ENCODE measurements at places on chromosomes 7 and 10.

- DNase-seq: no peak
Measured at GRCh38 chr10:28558186-28558585, 25.3 kb downstream of the WAC start.

GRCh38 chr10:24894309-24894708 is 58.1 kb downstream of the PRTFDC1 start:
- DNase-seq: no peak

- peak; percentile 25 for DNase-seq
Measured at GRCh38 chr10:100997360-100998182, 2.0 kb upstream of the LZTS2 start.

GRCh38 chr10:30553626-30554439 is 75.7 kb downstream of the LYZL2 start:
- no peak for DNase-seq

DNA sequence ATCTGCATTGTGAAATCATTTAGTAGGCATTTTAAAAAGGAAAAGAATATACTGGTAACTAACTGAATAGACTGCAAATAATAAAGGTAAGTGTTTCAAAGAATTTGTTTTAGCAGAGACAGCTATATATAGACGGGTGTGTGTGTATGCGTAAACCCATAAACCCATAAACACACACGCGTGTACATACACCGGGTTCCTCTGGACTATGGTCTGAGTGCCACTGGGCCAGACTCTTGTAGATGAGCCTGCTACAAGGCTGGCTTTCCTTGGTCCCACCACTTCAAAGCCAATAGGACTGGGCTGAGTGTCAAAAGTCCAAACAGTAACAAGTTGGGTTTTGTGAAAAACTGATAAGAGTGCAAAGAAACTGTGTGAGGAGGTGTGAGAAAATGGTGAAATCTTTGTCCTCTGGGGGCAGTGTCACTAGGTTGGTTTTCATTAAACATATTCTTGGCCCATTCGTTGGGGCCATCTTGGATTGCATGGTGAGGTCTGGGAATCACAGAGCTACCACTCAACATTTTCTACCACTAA is 39.8 kb downstream of the GNA12 start:
- no peak for DNase-seq

GRCh38 chr10:104252368-104252767 is 2.3 kb upstream of the GSTO1 start:
- no peak for DNase-seq

GRCh38 chr7:55572378-55573233 is at the start of gene VOPP1:
TSS of gene VOPP1 (minus strand) at chr7:55572502. CDS start at chr7:55572324, 178 bp downstream.
- peak; percentile 27 for DNase-seq

DNA sequence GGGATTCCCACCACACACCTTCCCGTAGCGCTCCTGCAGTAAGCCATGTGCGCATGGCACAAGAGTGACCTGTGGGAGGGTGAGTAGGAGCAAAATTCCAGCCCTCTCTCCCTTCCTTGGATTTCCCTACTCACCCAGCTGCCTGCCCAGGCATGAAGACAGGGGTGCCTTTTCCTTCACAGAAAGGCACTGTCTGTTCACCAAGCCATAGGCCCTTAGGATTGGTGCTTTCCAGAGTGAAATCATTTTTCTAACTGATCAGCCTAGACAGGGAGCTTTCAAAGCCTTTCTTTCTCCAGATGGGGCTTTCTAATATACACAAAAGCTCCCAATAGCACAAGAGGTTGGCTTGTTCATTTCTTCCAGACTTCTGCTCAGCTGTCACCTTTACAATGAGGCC is 79.7 kb downstream of the CTTNBP2 start:
- DNase-seq: no peak

GRCh38 chr10:65793738-65794425 is 1132.0 kb upstream of the LRRTM3 start:
- no peak for DNase-seq

DNA sequence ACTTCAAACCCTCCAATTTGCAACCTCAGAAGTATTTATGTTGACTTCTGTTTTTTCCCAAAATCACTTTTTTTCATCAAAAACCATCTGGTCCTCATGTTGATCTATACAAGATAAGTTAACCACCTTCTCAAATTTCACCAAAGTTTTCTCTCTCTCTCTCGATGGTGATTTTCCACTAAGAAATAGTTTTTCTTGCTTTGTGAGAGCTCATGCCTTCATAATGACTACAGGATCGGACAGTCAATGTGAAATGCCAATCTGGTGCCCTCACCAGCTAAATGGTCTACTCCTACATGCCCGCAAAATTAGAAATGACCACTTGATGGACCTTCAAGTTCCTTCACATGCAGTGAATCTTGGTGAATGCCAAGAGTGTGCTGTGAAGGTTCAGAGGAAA is 40.4 kb downstream of the CNNM1 start:
- DNase-seq: no peak

GRCh38 chr10:70115948-70116682 is 16.5 kb downstream of the AIFM2 start:
- DNase-seq: peak; percentile 27

DNA sequence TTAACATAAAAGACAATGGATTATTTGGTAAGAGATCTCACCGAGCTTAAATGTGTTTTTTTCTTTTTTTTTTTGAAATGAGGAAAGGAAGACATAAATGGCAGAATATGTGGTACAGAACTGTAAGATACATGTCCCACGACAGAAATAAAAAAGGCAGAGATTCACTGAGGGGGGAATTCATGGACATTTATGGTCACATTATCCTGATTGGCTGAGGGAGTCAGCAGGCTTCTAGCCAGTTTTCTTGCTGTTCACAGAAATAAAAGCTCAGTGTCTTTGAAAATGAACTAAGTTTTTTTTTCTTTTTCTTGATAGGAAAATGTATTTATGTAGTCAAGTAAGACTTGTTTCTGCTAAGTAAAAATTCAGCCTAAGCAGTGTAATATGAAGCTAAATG is 8.2 kb upstream of the FAS start:
- DNase-seq: no peak

- DNase-seq: no peak
Measured at GRCh38 chr10:79274279-79275104, 72.8 kb upstream of the PPIF start.

- no peak for DNase-seq
Measured at GRCh38 chr10:73094986-73095480, 1.6 kb downstream of the P4HA1 start.

- DNase-seq: no peak
Measured at GRCh38 chr10:129848696-129849451, 115.2 kb downstream of the EBF3 start.

GRCh38 chr10:96964131-96964530 is 132.0 kb downstream of the LCOR start:
- no peak for DNase-seq

GRCh38 chr10:36725581-36726520 is 399.5 kb upstream of the ANKRD30A start:
- DNase-seq: no peak

GRCh38 chr7:105707967-105708762 is 126.9 kb upstream of the EFCAB10 start:
- DNase-seq: no peak

DNA sequence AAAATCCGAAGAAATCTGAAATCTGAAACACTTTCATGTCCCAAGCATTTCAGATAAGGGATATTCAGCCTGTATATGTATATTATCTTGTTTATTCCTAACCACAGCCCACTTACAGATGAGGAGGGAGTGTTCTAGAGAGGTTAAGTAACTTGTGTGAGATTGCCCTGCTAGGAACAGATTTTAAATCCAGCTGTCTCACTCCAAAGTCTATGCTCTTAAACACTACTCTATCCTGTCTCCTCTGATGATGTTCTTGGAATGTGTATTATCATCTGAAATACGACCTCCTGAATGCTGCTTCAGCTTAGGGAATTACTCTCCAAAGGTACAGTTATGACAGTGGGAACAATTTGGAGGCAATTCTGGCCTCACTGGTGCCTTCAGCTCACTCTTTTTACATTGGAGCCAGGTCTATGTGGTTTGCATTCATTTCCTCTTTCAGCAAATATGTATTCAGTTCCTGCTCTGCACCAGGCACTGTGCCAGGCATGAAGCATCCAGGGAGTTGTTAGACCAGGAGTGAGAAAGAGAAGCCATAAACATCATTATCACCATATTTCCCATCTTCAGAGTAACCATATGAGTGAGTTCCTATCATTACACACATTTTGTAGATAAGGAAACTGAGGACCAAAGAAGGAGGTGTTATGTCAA is 70.2 kb downstream of the NOC3L start:
- no peak for DNase-seq

DNA sequence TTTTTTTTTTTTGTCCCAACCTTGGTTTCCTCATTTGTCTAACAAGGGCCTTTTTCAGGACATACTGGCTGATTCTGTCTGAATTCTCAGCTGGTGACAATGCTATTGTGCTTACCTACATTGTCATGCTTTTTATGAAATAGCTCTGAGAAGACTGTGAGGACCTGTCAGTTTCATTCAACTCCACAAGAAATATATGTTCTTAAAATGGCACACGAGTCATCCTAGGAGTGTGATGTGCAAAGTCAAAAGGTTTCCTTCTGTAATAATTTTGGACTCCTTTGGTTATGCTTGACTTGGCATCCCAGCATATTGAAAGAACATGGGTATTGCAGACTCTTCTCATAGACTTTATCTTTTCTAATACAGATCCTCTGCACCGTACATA is 316.0 kb downstream of the GFRA1 start:
- DNase-seq: no peak

DNA sequence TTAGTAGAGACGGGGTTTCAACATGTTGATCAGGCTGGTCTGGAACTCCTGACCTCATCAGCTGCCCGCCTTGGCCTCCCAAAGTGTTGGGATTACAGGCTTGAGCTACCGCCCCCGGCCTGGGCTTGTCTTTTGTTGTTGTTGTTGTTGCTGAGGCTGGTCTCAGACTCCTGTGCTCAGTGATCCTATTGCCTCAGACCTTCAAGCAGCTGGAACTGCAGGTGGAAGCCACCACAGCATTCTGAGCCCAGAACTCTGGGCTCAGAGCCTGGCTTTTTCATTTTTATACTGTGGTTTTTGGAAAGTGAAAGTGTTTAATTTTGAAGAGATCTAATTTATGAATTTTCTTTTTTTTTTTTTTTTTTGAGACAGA is 16.2 kb upstream of the DNAJB6 start:
- DNase-seq: no peak

DNA sequence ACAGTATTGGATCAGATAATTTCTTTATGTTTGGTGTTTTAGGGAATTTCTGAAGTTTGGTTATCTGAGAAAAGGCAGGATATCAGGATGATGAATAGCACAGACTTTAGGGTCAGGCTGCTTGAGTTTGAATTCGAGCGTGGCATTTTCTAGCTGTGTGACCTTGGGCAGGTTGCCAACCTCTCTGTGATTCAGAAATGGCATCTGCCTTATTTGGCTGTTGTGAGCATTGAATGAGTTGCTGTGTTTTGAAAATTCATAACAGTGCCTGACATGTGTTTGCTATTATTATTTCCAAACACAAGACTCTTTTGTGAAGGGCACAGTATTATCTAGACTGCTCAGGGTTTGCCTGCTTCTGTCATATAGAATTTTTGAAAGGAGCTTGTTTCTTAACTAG is 66.9 kb downstream of the NXPH1 start:
- DNase-seq: no peak

DNA sequence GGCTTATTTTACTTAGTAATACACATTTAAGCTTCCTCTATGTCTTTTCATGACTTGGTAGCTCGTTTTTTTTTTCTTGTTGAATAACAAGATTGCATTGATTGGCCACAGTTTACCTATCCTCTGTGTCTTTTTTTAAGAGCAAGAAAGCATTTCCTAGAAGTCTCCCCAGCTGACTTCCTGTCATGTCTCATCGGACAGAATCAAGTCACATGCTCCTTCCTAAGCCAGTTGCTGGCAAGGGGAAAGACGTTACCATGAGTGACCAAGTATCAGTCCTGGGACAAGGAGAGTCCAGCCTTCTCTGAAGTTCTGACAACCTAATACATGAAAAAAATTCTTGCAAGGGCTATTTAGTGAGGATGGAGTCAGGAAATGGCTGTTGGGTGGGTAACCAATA is 24.9 kb upstream of the SFRP5 start:
- no peak for DNase-seq

GRCh38 chr7:148828965-148829364 is 55.1 kb downstream of the EZH2 start:
- DNase-seq: no peak

GRCh38 chr7:18294411-18294810 is 201.1 kb upstream of the HDAC9 start:
- no peak for DNase-seq

DNA sequence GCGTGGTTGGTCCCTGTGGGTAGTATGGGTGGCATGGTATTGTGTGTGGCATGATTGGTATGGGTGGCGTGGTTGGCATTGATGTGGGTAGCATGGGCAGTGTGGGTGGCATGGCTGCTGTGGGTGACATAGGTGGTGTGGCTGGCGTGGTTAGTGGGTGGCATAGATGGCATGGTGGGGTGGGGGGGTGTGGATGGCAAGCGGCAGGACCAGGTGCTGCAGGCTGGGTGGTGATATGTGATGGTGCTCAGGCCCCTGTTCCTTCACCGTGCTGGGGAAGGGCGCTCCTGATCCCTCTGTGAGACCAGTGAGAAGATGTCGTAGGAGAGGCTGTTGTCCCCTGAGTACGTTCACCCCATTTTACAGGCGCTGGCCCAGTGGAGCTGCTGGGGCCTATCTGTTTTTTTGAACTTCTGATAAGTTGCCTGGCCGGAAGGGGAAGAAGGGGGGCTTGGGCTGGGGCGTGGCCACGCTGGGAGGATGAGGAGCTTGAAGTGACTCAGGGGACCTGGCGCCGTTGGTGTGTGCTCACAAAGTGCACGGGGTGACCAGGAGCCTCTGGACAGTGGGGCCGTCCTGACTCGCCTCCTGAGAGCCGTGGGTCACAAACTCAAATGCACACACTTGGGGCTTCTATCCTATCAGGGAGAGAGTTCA is 17.5 kb downstream of the INPP5A start:
- no peak for DNase-seq

DNA sequence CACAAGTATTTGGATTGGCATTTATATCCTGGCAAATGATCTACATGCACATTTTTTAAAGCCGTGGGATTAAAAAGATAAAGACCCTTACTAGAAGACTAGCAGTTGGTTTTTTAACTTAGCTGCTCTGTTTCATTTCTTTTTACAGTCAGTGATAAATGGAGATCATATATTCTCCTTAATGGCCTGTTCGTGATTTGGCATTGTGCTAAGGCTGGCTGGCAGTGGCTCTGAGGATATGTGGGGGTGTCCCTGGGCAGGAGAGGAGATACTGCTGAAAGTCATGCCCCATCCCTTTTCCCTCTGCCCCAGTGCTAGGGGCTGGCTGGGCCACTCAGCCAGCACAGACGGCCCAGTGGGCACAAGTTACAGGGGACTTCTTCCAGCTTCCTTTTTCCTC is 341.7 kb downstream of the PRPF18 start:
- DNase-seq: no peak

DNA sequence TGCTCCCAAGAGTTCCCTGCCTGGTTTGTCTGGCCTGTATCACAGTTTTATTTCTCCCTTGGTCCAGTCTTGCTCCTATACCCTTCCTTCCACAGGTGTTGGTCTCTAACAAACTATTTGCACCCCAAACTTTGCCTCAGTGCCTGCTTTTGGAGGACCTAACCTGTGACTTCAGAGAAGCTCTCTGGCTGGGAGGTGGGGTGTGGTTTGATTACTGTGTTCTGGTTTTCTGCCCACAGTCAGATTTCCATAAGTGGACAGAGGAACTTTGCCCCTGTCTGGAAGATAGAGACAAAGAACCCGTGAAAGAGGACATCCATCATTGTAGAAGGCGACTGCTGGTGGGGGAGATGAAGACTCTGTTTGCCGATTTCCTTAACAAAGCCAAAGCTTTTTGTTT is 55.8 kb upstream of the TRIL start:
- no peak for DNase-seq

GRCh38 chr10:49170632-49171325 is 17.4 kb downstream of the TMEM273 start:
- DNase-seq: no peak

GRCh38 chr10:104648421-104648820 is 7.3 kb downstream of the SORCS3 start:
- no peak for DNase-seq
